ENCODE measurements at places on chromosomes 3 and 15.

- DNase-seq, result no peak
These were observed 263.3 kb upstream of the NR2E3 start for GRCh38 chr15:71547011-71547410.

DNA sequence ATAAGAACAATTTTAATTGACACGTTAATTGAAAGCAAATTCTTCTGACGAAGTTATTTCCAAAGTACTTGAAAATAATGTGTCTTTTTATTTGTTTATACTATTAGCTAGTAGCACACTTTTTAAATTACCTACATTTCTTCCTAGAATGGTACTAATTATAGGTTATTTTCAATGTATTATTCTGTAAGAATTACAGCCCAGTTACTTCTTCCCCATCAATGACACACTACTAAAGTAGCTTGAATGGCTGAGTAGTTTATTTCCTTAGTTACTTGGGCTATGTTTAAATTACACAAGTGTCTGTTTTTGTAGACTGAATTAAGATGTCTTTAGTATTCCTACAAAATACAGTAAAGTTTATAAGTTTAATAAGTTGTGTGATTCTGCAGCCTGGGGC, 217.6 kb upstream of the IL12A start:
- DNase-seq, result no peak

- DNase-seq, result no peak
These were observed 47.3 kb downstream of the TMEM44 start for GRCh38 chr3:194585880-194586281.

- no peak for DNase-seq
These were observed 35.7 kb downstream of the SACM1L start for GRCh38 chr3:45724911-45725310.

DNA sequence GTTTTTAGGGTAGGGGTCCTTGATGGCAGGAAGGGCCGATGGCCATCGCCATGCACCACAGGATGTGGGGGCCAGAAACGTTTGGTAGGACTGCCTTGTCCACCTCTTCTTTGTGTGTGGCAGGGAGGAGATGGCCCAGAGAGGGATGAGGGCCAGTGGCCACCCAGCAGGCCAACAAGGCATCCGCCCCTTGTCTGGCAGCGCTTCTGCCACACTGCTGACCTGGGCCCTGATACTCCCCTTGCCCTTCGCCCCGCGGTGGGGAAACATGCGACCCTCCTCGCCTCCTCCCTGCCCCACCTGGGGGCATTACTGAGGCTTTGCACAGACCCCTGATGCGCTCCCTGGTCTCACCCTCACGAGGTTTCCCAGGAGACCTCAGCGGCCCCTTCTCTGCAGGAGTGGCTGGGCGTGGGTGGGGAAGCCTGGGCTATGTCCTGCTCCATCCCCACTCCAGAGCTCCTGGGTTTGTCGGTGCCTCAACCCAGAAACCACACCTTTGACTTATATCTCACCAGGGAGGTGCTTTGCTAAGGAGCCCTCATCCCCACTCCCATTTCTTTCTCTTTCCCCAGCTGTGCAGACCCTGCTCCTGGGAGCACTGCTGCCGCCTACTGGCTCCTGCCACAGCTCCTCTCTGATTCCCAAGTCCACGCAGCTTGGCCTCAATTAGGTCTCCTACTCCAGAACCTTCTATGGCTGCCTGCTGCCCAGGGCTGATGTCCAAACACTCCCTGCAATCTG, 38.7 kb downstream of the FEM1B start:
- DNase-seq, result no peak

DNA sequence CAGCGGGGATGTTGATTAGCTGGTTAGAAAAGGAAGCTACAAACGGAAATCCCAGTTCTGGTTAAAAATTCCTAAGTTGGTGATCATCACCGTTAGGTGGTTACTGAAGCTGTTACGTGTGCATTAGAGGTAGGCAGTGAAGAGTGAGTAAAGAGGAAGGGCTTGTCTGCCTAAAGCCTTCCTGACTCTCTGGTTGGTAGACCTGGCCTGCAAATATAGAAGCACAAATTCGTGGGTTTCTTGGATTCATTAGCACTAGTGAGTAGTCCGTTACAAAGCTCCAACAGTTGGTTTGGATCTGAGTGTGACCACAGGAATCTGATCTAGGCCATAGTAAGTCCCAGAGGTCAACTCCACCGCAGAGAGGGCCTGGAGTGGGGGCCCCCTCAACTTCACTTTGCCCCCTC, 174.0 kb upstream of the TP63 start:
- DNase-seq, result no peak

GRCh38 chr3:882533-882932, 210.3 kb upstream of the CNTN6 start:
- DNase-seq, result no peak

DNA sequence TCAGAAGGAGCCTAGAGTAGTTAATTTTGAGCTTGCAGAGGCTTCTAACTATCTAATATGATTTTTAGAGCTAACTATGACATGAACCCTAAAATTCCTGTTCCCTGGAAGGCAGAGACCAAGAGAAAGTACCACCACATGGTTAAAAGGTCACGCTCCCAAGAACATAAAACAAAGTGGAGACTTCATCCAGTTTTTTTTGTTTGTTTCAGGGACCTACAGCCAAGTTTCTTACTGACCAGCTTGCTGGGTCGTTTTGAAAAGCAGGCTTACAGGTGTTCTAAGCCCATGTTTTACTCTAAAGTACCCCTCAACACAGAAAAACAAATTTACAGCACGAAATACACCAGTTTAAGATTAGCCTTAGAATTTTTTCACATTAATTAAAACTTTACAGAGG, 39.6 kb upstream of the SKIL start:
- DNase-seq, result no peak

All from CD8-positive, alpha-beta T cell (primary cell).